ENCODE measurements at places on chromosomes 1 and 21.

- no peaks in the 10 kb centered on the region for H3K4me1 ChIP-seq
- 0 out of 2 replicates have a peak, but pooled peaks cover 6% of the 10 kb centered on the region for H3K27me3 ChIP-seq
- no peak overlapping the region for H3K4me3 ChIP-seq
- no peaks in the 10 kb centered on the region for H3K36me3 ChIP-seq
These were observed 8.6 kb upstream of the LHX4 start for GRCh38 chr1:180221462-180221861.

- no peaks in the 10 kb centered on the region for H3K27me3 ChIP-seq
- DNase-seq = no peak
- H3K4me1 ChIP-seq = peaks cover 18% of the 10 kb centered on the region
- no peaks in the 10 kb centered on the region for H3K36me3 ChIP-seq
- H3K4me3 ChIP-seq = no peak overlapping the region
- peak overlapping the region; percentile 72 for H3K27ac ChIP-seq
These were observed 699 bp upstream of the NES start for GRCh38 chr1:156677616-156678596.

DNA sequence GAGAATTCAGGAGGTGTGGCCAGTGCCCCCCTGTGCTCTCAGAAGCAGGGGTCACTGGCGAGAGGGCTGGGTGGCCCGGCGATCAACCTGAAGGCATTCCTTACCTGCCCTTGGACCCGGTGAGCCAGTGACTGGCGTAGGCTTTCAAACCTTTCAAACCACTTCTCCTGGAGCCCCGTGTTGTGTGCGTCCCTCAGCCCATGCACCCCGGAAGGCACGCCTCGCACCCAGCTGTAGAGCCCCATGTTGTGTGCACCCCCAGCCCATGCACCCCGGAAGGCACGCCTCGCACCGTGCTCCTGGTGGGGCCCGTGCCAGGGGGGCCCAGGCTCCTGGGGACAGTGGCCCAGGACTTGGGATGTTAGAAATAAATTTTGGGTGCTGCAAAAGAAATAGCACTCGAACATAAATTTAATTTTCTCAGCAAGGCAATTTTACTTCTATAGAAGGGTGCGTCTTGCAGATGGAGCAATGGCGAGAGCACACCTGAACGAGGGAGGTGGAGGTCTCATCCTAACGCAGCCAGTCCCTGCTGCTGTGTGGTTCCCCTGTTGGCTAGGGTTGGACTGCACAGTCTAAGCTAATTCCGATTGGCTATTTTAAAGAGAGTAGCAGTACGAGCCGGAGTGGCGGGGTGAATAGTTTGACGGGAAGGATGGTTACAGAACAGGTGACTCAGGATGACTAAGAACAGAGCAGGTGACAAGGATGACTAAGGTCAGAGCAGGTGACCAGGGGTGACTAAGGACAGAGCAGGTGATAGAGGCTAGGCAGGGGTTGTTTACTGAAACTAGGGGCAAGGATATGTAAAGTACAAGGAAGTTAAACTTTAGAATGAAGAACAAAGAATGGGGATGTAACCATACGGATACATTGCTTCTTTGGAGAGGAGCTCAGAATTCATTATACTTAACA is 47.4 kb downstream of the PRKCZ start:
- no peak overlapping the region for H3K27ac ChIP-seq
- DNase-seq = no peak
- H3K36me3 ChIP-seq = no peaks in the 10 kb centered on the region

DNA sequence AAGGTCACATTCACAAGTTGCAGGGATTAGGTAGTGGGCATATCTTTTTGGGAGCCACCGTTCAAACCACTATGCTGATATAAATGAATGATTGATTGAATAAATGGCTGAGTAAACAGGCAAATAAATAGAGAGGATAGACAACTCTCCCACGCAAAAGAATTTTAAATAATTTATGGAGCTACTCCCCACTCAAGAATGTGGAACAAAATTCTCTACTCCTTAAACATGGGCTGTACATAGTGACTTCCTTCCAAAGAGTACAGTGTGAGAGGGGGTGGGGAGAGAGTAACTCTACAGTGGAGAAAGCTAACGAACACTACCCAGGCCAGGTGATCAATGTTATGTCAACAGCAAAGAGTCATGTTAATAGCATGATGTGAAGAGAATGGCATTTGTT is 40.7 kb downstream of the KRTAP19-8 start:
- no peak overlapping the region for H3K27ac ChIP-seq
- no peaks in the 10 kb centered on the region for H3K4me1 ChIP-seq
- H3K27me3 ChIP-seq = no peaks in the 10 kb centered on the region
- no peak for DNase-seq
- no peaks in the 10 kb centered on the region for H3K36me3 ChIP-seq

DNA sequence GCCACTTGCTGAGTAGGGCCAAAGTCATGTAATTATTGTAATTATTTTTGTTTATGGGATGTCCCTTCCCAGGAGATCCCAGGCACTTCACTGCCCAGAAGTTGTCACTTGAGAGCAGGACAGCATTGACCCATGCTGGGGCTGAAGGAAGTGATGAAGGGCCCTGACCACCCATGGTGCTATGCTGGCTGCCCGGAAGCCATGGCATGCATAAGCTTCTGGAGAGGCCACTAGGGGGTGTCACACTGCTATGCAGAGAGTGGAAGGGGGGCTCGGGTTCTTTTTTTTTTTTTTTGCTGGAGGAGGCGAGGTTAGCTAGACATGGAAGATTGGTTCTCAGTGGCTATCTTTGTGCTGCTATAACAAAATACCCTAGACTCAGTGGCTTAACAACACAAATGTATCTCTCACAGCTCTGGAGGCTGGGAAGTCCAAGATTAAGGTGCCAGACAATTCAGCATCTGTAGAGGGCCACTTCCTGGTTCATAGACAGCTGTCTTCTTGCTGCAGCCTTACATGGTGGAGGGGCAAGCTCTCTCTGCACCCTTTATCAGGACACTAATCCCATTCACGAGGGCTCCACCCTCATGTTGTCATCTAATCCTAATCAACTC is 84.9 kb downstream of the CNIH3 start:
- no peak overlapping the region for H3K27ac ChIP-seq
- no peaks in the 10 kb centered on the region for H3K27me3 ChIP-seq
- no peaks in the 10 kb centered on the region for H3K36me3 ChIP-seq
- H3K4me1 ChIP-seq = no peaks in the 10 kb centered on the region
- no peak for DNase-seq

DNA sequence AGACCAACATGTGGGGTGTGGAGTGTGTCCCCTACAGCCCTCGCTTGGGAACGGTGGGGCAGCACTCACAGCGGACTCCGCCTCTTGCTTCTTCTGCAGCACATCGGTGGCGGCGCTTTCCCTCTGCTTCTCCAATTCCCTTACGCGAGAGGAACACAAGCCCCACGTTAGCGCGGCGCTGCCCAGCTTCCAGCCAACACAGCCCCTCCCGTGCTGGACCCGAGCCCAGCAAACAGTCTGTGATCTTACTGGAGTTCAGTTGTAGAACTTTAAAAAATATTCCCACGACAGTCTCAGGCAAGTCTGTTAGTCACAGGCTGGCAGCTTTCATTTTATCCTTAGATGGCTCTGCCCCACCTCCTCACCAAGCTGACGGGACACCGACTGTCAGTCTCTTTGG is 13.6 kb downstream of the THAP3 start:
- no peak overlapping the region for H3K27ac ChIP-seq
- no peak for DNase-seq
- H3K27me3 ChIP-seq = no peaks in the 10 kb centered on the region
- H3K36me3 ChIP-seq = peaks cover 8% of the 10 kb centered on the region
- H3K4me3 ChIP-seq = no peak overlapping the region

- no peaks in the 10 kb centered on the region for H3K36me3 ChIP-seq
- H3K4me3 ChIP-seq = no peak overlapping the region
- H3K27ac ChIP-seq = no peak overlapping the region
- H3K27me3 ChIP-seq = peaks cover 3% of the 10 kb centered on the region
These were observed 11.9 kb downstream of the KIF21B start for GRCh38 chr1:201011616-201012015.

DNA sequence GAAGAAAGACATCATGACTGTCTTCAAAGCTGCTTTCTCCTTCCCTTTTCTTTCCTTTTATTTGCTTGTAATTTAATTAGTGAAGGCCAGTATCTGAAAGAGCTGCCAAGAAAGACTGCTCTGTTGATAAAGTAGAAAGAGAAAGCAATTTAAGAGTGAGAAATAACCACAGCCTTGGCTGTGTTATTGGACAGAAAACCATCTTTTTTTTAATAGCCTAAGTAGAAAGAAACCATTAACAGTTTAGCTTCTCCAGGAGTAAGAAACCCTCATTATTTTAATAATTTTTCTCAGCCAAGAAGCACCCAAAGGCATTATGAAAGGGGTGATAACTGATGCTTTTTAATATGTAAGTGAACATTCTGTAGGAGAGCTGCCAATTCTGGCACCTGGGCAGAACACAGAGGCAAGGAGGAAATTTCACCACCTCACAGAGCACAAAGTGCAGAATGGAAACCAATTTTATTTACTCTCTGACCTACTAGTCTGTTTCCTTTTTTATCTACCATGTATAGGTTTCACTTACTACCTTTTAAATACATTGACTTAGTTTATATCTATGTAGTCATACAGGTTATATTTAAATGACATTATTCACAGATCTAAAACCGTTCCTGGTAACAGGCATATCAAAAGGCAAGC is 703.2 kb downstream of the MRPL39 start:
- no peaks in the 10 kb centered on the region for H3K4me1 ChIP-seq
- no peak overlapping the region for H3K4me3 ChIP-seq
- no peaks in the 10 kb centered on the region for H3K27me3 ChIP-seq
- no peak overlapping the region for H3K27ac ChIP-seq
- DNase-seq = no peak

DNA sequence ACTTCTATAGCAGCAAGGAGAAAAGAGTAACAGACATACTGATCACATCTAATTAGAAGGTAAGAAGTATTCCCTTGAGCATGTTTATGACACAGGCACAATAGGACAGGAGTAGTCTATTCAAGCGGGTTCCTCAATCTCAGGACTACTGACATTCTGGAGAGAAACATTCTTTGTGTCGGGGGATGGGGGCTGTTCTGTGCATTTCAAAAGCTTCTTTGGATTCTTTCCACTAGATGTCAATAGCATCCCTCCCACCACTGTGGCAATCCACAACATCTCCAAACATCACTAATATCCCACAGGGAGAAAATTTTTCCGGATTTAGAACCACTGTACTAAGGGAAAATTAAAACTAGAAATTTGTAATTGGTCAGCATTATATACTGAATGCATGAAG is 56.9 kb downstream of the ADAMTS5 start:
- no peak for DNase-seq
- H3K4me3 ChIP-seq = no peak overlapping the region
- H3K36me3 ChIP-seq = no peaks in the 10 kb centered on the region
- H3K4me1 ChIP-seq = no peaks in the 10 kb centered on the region
- H3K27ac ChIP-seq = no peak overlapping the region

DNA sequence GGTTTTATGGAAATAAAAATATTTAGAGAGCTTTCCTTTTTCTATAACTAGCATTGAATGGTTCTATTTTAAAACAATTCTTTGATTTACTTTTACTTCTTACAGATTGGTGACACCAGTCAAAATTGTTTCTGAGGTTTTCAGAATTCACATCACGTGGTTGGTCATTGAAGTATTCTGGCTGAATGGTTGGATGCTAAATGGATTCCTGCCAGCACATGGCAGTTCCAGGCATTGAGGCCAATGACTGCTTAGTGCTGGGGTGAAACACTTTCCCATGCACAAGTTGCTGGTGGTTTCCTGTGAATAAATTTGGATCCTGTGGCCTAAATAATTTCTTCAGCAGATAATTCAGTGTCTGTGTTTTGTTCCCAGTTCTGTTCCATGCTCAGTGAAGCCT is 20.6 kb downstream of the NCAM2 start:
- H3K4me3 ChIP-seq = no peak overlapping the region
- no peaks in the 10 kb centered on the region for H3K36me3 ChIP-seq

- no peaks in the 10 kb centered on the region for H3K4me1 ChIP-seq
- no peaks in the 10 kb centered on the region for H3K36me3 ChIP-seq
- DNase-seq = peak; percentile 8
- no peak overlapping the region for H3K27ac ChIP-seq
These were observed 115.5 kb upstream of the NCAM2 start for GRCh38 chr21:20882462-20883407.

DNA sequence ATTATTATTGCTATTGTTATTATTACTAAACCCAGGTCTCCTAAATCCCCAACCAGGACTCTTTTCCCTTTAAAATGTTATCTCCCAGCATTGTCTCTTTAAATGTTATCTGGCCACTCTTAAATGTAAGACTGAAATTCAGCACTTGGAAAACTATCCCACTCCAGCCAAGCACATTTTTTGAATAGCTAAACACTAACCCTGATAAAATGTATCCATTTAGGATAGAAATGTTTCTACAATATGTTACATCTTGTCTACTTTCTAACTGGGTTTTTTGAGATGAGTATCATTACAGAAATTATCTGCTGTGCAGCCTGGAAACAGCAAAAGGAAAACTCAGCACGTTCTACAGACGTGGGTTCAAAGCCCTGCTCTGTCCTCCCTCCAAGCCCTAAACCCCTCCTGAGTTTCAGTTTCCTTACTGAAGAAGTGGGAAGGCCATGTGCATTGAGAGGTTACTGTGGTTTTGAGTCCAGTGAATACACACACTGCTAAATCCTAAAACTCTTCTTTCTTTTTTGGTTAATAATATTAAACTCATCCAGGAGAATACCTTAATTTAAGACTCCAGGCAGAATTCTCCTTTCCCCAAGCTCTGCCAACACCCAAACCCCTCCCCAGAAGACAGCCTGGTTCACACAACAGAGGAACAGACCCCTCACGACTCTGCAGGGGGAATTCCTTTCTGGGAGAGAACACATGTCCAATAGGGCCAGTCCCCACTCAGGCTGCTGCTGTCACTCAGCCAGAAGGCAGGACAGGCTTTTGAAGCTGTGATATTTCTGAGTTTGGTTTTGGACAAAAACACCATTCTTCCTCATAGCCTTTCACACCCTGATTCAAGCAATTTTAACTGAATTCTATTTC is 41.9 kb downstream of the HIVEP3 start:
- H3K27ac ChIP-seq = peak overlapping the region; percentile 53
- DNase-seq = no peak
- H3K27me3 ChIP-seq = no peaks in the 10 kb centered on the region
- no peak overlapping the region for H3K4me3 ChIP-seq
- peaks cover 29% of the 10 kb centered on the region for H3K4me1 ChIP-seq

Measured in Panc1 (cell line).